ENCODE measurements at places on chromosomes 11 and 22.
A peak's percentile ranks its signal among the peaks of the same experiment; 100 is the strongest.

DNA sequence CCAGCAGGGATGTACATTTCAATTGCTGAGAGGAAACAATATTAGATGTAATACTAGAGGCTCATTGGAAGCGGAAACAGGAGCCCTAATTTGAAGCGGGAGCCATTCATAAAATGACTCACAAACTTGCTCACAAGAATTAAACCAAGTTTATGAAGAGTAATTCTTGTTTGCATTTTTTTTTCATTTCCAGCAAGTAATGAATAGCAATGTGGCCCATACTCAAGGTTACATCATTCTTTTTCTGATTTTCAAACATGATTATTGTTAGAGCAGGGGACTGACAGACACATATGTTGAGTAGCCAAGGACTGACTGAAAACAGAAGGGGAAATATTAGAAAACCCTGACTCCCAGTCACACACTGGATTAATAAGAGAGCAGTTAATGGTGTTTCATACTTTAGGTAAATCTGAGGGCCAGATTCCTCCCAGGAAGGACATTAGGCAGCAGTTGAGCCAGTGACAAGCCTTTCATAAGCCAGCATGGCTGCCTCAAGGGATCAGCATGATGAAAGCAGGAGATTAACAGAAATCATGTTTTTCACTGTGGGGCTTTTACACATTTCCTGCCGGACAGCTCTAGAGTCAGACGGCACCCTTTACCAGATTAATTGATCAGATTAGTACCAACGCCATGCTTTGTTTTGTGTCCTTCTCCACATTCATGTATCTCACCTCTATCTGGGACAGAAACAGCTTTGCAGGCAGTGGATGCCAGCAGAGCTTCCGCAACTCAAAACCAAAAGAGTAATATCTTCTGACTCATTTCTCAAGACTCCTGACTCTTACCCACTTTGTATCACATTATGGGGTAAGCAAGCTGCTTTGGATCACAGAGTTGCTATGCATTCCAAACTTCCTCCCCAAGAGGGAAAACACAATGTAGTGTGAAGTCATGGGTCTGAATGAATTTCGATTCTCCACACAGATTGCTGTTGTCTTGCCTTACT lies 831.6 kb downstream of the KCNA4 start:
- no peak for DNase-seq

DNA sequence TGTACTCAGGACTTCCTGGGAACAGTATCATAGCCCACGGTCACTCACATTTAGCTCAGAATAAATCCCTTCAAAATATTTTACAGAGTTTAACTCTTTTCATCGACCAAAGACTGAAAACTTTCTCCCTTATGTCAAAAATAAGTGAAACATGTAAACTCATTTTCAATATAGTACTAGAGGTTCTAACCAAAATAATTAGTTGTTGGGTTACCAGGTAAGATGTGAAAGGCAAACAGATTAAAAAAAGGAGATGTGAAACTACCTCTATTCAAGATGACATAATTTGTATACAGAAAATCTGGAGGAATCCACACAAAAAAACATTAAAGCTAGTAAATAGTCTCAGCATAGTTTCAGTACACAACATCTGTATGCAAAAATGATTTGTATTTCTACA lies 20.3 kb downstream of the XKR3 start:
- DNase-seq, result no peak

- DNase-seq, result no peak
These were observed 251.2 kb downstream of the ETS1 start for GRCh38 chr11:128336203-128336602.

GRCh38 chr11:3840004-3840869 lies 522 bp downstream of the RHOG start:
- DNase-seq, result no peak

- no peak for DNase-seq
These were observed 364.9 kb downstream of the BRD1 start for GRCh38 chr22:49462795-49463194.

DNA sequence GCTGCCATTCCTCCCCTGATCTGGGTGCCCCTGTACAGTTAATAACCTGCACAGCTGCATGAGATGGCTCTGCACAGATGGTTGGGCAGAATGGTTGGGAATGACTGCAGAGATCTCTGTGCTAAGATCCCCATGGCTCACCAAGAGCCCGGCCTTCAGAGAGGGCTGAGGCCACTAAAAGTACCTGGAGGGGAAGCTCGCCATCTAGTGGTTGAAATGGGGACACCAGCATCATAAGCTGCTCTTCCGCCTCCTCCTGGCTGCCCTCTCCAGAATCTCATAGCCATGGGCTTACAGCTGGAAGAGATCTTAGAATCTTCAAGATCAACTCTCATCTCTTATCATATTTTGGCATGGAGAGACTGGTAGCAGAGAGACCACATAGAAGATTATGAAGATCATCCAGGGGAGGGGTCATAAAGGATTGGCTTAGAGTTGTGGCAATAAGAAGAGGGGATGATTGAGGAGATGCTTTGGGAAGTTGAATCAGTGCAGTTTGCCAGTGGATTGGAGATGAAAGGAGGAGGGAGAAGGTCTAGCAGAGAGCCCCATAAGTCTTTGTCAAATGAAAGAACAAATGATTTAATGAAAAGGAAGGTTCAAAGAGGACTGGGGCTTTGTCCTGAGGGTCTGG lies 22.0 kb upstream of the TLCD5 start:
- DNase-seq, result peak; percentile 29

DNA sequence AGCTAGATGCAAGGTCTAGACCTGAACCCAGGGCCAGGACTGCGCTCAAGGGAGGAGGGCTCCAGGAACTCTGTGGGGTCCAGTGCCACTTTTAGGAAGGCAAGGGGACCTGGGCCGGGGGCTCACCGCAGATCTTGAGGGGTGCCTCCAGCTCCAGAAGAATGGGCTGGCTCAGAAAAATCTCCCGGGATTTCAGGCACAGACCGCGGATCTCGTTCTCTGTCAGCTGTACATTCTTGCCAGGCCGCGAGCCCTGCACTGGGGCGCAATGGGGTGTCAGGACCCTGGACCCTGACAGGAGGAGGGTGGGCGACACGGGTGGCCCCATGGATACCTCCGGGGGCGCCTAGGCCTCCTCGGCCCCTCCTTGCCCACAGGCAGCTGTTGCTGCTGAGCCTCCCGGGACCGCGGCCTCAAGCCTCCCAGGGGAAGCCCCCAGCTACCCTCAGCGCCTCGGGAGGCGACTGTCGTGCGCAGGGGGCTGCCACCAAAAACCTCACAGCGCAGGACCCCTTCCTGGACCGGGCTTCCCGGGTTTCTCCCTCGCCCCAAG lies 640 bp downstream of the PPP1CA start:
- DNase-seq, result no peak

GRCh38 chr22:40690370-40690769 lies 11.1 kb downstream of the MCHR1 start:
- DNase-seq, result no peak

Measured in stimulated activated CD8-positive, alpha-beta memory T cell treated with anti-CD3 and anti-CD28 coated beads, Interleukin-15, amount 100 ng/mL, for 48 hours (primary cell).